NCI-H2171 treated with DMSO at 0.1 percent for 48 hours (cell line): ENCODE measurements at places on chromosomes 5 and 9.

DNA sequence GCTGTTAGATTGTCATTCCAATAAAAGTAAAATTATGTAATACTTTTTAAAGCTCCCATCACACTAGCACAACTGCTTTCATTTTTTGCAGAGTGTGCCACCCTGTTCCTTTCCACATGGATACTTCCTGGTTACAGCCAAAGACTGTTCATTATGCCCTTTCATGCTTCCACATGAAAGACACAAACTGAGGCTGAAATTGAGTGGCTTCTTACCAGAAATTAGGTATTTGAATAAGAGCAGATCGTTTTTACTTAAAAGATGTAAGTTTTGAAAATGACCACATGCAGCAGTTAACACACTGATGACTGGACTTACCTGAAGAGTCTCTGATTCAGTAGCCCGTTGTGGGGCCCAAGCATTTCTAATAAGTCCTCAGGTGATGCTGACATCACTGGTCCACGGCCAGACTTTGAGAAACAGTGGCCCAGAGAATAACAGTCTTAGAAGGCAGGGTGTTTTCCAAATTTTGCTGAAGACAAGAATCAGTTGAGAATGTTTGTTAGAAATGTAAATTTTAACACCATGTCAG is 187.6 kb upstream of the DMRT1 start:
- DNase-seq, result no peak

DNA sequence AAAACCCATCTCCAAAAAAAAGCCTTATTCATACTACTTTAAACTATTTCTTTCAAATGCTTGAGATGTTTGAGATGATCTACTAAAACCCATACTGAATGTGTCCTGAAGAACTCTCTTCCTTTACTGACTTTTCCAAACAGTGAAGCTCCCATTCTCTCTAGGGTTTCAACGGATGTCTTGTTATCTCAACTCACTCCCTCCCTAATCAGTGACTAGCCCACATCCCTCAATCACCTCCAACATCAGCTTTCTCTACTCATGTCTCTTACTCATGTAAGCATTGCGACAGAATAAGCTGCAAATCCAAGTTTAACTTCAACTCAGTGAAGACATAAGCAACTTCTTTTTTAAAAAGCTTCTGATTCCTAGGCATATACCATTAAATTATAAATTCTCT is 42.1 kb downstream of the WDR41 start:
- no peak for DNase-seq

- peak; percentile 45 for DNase-seq
Observed at GRCh38 chr9:34179213-34180136, 632 bp downstream of the UBAP1 start.

DNA sequence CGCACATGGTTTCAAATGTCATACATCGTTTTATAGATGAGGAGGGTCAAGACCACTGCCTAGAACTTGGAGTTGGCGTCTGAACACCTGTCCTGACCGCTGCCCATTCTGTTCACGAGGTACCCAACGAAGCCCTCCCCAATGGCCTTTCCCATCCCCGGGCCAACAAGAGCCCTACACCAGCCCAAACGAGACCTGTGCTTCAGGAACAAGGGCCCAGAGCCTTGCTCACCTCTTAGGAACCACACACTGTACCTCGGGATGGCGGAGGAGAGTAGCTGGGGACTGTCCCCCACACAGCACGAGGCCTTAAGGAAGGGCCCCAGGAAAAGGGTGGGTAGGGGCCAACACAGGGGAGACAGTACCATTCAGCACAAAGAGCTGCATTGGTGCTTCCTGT is 3.0 kb downstream of the SURF6 start:
- no peak for DNase-seq

GRCh38 chr9:120696551-120697230 is 17.6 kb downstream of the MEGF9 start:
- DNase-seq, result no peak

DNA sequence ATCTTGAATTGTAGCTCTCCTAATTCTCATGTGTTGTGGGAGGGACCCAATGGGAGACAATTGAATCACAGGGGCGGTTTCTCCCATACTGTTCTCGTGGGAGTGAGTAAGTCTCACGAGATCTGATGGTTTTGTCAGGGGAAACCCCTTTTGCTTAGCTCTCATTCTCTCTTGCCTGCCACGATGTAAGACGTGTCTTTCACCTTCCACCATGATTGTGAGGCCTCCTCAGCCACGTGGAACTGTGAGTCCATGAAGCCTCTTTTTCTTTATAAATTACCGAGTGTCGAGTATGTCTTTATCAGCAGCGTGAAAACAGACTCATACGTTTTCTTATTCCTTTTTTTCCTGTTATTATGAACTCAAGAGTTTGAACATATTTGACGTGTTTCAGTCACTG is 39.1 kb downstream of the RETREG1 start:
- no peak for DNase-seq

DNA sequence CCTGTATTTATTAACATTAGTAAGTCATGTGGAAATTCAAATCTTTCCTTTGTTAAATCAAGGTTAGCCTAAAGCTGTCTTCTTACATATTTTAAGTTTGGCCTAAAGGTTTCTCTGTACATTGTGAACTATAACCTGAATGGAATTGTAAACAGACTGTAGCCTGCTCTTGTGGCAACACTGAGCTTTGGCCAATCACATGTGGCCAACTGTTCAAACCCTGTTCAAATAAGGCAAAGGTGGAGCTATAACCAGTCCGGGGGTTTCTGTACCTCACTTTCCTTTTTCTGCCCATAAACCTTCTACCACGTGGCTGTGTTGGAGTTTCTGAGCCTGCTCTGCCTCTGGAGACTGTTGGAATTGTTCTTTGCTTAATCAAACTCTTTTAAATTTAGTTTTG is 3.3 kb upstream of the HAPLN1 start:
- no peak for DNase-seq

DNA sequence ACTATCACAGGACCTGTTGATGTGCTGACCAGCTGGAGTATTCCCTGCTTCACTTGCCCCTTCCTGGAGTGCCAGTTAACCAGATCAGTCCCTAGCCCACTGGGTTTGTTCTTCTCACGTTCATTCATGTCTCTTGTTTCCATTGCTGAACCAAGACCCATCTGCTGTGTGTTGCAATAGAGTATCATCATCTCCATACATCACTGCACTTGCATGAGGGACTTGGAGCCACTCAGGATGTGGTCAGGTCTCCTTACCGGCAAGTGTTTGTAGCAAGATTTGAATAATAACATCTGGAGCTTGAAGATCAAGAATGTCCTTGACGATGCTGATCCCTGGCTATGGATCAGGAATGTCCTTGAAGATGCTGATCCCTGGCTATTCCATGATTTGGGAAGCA is 358.6 kb downstream of the IRX1 start:
- no peak for DNase-seq
